NCI-H1694 (cell line): ENCODE measurements at places on chromosomes 5 and 9.

GRCh38 chr5:80569961-80570786 lies at the start of gene ANKRD34B:
Gene ANKRD34B, minus strand, starts transcription at chr5:80570280. Its CDS starts 10,261 bp downstream, at chr5:80560019.
- peak; percentile 9 for DNase-seq

GRCh38 chr5:89572696-89573095 lies 689.7 kb upstream of the MEF2C start:
- no peak for DNase-seq

- DNase-seq, result no peak
Measured at GRCh38 chr5:91929522-91929817, 546.4 kb upstream of the ARRDC3 start.

GRCh38 chr5:11429254-11429653 lies 475.0 kb downstream of the CTNND2 start:
- DNase-seq, result peak; percentile 81

- DNase-seq, result no peak
Measured at GRCh38 chr5:43410414-43410813, 1.8 kb downstream of the CCL28 start.

- no peak for DNase-seq
Measured at GRCh38 chr5:16976625-16977008, 40.5 kb upstream of the MYO10 start.

GRCh38 chr5:92543201-92543600 lies 1037.8 kb downstream of the NR2F1-AS1 start:
- DNase-seq, result no peak

- DNase-seq, result no peak
Measured at GRCh38 chr9:81344366-81344765, 345.0 kb downstream of the TLE1 start.

- DNase-seq, result no peak
Measured at GRCh38 chr9:71213633-71214032, 92.2 kb upstream of the TRPM3 start.

DNA sequence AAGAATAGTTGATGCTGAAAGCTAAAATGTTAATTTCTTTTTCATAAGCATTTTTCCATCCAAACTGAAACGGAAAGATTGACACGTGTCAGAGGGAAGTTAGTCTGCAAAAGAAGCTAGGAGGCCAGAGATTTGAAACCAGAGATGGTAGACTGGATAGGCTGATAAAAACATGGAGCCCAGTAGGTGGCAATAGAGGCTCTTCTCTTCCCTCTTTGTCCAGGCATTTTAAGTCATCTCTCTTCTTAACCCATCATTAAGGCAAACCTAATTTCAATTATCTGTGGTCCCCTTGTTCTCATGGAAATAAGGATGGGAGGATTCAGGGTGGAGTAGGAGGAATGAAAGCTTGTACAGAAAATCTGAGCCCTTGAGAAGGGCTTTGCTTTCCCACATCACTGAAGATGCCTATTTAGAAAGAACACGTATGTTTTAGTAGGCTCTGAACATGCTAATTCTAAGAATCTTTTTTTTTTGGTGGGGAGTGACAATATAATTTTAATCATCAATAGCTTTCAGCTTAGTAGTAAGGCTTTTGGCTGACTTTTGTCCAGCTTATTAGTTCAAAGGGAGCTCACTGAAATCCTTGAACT lies 66.6 kb downstream of the ZNF474 start:
- peak; percentile 76 for DNase-seq

DNA sequence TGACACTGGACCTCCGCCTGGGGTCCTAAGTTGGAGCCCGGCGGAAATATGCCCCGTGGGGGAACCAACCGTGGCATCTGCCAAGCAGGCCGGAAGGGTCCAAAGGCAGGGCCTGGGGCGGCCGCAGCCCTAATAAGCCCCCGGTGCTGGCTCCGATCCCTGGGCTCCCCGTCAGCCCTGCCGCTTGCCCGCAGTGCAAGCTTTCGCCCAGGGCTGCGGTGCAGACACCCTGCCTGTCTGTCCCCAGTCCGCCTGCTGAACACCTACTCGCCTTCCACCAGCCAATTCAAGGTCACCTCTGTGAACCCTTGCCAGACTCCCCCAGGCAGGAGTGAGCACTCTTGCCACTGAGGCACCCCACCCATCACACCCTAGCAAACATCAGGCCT lies 502 bp upstream of the PTGR1 start:
- DNase-seq, result no peak

GRCh38 chr5:1299961-1300360 lies 5.1 kb upstream of the TERT start:
- no peak for DNase-seq

GRCh38 chr9:36637491-36638270 lies 65.0 kb downstream of the MELK start:
- DNase-seq, result no peak

GRCh38 chr9:135413086-135413375 lies 66.6 kb upstream of the PPP1R26 start:
- no peak for DNase-seq

DNA sequence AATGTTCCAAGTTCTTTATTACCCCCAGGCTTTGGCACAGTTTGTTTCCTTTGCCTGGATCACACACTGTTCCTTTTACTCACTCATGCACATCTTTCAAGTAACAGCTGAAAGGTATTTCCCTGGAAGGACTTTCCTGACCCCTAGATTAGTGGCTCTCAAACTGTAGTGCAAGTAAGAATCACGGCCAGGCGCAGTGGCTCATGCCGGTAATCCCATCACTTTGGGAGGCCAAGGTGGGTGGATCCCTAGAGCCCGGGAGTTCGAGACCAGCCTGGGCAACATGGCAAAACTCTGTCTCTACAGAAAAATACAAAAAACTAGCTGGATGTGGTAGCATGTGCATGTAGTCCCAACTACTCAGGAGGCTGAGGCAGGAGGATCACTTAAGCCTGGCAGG lies 19.1 kb upstream of the DELE1 start:
- DNase-seq, result no peak

- DNase-seq, result no peak
Measured at GRCh38 chr5:91361055-91361701, 21.9 kb downstream of the ARRDC3 start.

- no peak for DNase-seq
Measured at GRCh38 chr5:151271336-151271735, 18.4 kb downstream of the GM2A start.

DNA sequence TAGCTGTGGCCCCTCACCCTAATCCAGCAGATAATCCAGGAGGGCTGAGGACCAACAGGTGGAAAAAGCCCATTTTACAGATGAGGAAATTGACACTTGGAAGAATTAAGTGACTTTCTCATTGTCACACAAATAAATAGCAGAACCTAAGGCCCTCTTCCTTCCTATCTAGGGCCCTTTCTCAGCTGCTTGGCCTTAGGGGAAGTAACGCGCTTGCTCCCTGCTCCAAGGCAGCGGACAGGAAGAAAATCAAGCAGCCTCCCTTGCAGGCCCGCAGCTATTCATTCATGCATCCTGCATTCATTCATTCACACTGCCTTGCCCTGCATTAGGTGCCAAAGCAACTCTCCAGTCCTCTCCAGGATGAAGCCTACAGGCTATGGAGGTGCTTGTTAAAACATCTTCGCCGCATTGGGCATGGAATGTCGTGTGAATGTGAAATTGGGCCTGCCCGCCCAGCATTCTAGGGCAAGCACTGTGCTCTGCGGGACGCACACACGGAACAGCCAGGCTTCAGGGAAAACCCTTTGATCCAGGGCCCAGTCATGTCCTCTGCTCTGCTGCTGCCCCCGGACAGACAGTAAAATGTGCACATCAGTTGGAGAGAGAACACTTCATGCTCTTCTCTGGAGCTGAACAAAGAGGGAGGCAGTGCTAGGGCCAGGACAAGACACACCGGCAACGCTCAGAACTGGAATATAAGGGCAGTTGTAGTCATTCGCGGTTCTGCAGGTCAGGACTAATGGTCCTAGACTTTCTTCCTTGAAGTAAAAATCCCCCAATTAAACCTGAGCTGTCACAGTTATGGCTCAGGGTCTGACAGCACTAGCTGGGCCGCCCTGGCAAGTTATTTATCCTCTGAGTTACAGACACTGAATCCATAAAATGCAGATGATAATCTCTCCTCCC lies 166.0 kb downstream of the COL23A1 start:
- no peak for DNase-seq

DNA sequence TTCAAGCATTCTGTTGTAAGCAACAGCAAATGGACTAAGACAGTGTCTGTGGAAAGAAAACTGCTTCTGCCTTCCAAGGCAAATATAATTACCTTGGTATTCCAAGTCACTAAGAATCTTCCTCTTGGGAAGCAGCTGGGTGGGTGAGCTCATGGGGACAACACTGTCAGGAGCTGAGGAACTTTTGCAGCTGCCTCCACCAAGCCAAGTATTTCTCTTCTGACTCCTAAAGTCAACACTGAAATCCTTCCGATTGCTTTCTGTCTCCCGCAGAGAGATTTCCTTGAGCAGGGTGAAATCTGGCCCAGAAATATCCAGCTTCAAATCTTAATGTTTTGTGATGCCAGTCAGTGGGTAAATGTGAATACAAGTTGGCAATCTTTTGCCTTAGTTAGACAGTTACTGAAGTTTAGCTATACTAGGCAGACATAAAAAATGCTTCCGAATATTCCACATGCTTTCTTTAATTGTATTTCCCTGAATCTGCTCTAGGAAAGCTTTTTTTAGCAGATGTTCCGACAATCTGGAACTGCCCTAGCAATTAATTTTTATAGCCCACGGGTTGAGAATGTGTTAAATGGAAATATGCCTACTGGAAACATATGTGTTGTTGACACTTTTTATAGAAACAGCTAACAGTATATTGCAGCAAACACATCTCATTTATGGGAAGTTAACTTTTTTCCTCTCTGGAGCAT lies 369.9 kb upstream of the DAB2 start:
- no peak for DNase-seq

GRCh38 chr5:35488791-35489190 lies 128.9 kb upstream of the SPEF2 start:
- DNase-seq, result no peak

GRCh38 chr5:147547730-147548129 lies 37.9 kb upstream of the DPYSL3 start:
- DNase-seq, result no peak

DNA sequence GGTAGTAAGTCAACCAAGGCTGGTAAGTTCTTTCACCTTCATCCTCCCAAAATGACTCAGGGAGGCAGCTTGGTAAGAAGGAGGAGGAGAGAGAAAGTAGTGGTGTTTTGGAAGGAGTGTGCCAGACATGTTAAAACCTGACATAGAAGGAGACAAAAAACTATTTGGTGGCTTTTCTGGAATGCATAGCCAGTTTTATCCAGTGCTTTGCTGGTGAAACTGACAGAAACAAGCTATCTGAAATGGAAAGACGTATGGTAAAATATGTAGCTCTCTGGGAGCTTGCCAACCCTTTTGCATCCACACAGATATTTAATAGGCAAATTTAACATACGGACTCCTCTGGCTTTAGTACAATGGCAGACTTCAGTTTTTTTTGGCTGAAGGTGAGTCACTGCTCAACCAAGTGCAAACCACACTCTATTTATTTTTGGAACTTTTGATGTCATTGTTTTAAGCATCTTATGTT lies 45.4 kb downstream of the RAB14 start:
- DNase-seq, result peak; percentile 63

DNA sequence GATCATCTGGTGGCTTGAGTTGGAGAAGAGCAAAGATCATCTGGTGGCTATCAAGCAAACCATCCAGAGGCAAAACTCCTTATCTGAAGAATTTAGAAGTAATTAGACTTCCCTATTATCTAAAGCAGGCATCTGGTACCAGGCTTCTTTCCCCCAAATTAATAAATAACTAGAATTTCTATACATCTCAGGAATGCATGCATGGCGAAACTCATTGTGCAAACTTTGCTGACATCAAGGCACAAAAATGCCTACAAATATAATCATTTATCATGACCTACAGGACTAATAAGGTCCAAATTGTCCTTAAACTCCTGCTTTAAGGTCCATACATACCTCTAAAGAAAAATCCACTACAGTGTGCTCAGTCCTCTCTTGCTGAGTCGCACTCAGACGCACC lies 6.0 kb downstream of the OR13D1 start:
- DNase-seq, result no peak

DNA sequence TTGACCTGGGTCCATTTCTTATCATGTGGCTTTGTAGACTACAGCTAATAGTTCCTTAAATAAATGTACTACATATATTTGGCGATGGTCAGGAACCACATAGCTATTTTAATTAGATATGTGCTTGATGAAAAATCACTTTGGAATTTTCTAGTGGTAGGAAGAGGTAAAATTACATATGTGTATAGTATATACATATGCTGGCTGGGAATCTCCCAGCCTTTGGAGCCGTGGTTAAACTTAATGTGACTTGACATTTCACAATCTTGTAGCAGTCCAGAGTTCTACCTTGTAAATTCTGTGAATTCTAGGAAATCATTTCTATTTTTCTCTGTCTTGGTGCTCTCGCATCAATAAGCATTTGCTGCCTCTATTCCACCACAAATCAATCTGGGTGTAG lies 565.0 kb downstream of the DMRTA1 start:
- no peak for DNase-seq

- DNase-seq, result no peak
Measured at GRCh38 chr5:14142202-14142826, 828 bp upstream of the TRIO start.

DNA sequence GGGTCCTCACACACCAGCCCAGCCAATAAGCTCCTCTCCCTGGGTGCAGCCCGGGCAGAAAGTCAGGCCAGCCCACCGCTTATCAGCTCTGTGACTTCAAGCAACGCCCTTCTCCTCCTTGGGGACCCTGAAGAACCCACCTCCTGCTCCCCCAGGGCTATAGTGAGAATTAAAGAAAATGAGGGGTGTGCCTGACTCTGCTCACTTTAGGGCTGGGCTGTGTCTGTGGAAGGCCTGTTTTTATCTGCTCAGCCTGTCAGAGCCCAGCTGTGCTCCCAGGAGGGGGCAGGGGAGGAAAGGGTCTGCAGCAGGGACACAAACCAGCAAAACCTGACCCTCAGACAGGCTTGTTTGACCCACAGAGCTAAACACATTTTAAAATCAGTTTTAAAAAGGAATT lies 3.9 kb downstream of the GPRIN1 start:
- no peak for DNase-seq

DNA sequence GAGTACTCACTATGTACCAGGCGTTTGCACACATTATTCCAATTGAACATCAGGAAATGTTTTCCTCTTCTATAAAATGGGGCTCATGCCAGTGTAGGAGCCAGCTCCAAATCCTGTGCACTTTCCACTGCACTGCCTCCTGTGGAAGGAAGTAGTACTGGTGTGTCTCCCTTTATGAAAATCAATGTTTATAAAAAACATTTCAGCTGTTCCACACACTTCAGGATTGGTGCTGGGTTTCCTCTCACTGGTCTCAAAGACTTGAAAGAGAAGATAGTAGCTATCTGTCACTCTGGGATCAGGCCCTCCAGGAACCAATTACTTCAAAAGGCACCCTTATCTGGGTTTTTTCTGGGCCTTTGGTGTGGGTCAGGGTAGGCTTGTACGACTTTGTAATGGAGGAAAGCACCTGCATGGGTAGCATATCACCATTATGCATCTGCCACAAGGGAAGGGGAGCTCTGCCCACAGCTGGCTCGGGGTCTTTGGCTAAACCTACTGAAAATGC lies 32.5 kb downstream of the RAB14 start:
- DNase-seq, result no peak

DNA sequence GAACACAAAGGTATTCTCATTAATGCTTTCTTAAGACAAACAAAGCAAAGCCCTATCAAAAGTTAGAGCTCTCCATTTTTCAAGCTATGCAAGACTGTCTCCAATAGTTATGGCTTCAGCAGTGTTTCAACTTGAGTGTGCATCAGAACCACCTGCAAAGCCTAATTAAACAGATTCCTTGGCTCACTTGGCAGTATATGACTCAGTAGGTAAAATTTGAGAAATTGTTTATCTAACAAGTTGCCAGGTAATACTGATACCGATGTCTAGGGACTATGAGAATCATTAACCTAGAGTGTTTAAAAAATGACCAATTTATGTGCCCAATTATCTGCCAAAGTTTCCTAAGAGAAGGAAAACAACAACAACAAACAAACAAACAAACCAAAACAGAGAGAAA lies 60.3 kb upstream of the PARP8 start:
- DNase-seq, result no peak

- DNase-seq, result no peak
Measured at GRCh38 chr9:70439991-70440706, 25.7 kb upstream of the KLF9 start.
